Right ventricle myocardium inferior (tissue), 1 donor: ENCODE measurements at places on chromosomes 1 and 21.

GRCh38 chr1:223508796-223509195 is 115.6 kb downstream of the CCDC185 start:
- no peak for DNase-seq

- DNase-seq = no peak
These were observed 347.2 kb downstream of the PTPRC start for GRCh38 chr1:198986036-198986435.

DNA sequence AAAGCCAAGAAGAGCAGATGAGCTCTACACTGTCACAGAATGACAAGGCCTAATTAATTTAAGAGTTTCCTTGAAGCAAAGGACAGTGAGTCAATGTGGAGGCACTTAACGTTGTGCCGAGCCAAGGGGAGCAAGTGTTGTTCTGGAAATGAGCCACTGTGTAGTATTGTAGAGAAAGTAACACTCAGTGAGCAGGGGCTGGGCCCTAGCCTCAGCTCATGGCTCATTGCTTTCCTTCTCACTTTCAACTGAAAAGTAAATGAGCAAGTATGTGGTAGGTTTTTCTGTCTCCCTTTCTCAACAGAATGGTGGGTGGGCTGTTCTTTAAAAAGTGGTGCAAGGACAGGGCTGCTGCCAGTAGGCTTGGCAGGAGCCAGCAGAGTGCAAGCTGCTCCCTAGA is 11.8 kb upstream of the KIAA0040 start:
- no peak for DNase-seq

- no peak for DNase-seq
These were observed 57.6 kb downstream of the DNM3 start for GRCh38 chr1:171898941-171899340.

- DNase-seq = no peak
These were observed 18.7 kb upstream of the PEX10 start for GRCh38 chr1:2431103-2431502.

DNA sequence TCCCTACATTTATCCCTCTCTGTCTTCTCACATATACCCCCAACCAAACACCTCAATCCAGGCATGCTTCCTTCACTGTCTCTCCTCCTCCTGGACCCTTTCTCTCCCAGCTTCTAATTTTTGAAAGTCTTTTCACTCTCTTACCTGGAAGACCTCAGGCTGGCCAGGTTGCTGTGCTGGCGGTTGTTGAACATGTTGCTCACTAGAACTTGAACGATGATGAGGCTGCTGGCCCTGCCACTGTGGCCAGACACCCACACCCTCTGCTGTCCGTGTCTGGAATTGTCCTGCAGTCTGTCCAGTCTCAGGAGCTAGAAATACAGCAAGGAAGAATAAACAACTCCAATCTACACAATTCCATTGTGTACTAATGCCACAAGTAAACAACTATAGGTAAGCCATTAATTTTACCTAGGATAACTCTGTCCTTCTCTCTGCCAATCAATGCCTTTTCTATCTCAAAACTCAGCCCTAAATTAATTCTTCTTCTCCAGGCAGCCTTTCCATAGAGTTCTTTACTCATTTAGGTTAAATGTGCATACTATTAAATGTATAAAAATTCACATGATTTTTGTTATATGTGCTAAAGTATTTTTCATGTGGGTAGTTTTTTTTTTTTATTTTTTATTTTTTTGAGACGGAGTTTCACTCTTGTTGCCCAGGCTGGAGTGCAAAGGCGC is 5.1 kb upstream of the CTSK start:
- DNase-seq = peak; percentile 77

DNA sequence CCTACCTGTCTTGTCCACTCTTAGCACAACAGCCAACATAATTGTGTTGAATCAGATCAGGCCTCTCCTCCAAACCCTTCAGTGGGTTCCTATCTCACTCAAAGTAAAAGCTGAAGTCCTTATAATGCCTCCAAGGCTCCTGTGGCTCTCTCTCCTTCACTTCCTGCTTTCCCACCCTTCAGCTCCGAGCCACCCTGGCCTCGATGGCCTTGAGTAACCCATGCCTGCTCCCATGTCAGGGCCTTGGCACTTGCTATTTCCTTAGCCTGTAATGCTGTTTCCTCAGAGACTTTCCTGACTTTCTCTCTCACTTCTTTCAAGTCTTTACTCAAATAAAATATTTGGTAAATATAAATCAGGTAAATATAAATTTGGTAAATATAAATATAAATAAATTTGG is 8.1 kb upstream of the PLEKHM2 start:
- DNase-seq = no peak

DNA sequence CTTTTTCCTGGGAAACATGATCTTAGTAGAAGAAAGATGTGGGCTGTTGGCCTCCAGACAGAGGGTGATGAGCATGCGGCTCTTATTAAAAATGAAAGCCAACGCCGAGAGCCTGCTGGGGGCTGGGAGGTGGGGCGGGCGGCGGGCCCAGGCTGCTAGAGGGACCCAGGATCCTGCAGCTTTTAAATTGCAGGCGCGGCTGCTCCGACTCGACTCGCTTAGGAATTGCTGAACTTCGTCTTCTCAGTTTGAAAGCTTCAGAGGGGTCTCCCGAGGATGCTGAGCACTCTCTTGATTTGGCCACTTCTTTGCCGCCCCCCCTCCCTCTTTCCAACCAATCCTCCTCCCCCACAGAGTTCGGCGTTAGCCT is 1.2 kb downstream of the AGPAT3 start:
- DNase-seq = no peak

GRCh38 chr1:17239420-17239819 is 9.5 kb upstream of the PADI3 start:
- no peak for DNase-seq

- no peak for DNase-seq
These were observed 173.6 kb downstream of the COP1 start for GRCh38 chr1:176033474-176033873.

GRCh38 chr1:58884706-58885661 is 101.1 kb upstream of the JUN start:
- no peak for DNase-seq

- no peak for DNase-seq
These were observed 17.3 kb downstream of the C1orf21 start for GRCh38 chr1:184403961-184404726.
